ENCODE measurements at places on chromosomes 6 and 20.

DNA sequence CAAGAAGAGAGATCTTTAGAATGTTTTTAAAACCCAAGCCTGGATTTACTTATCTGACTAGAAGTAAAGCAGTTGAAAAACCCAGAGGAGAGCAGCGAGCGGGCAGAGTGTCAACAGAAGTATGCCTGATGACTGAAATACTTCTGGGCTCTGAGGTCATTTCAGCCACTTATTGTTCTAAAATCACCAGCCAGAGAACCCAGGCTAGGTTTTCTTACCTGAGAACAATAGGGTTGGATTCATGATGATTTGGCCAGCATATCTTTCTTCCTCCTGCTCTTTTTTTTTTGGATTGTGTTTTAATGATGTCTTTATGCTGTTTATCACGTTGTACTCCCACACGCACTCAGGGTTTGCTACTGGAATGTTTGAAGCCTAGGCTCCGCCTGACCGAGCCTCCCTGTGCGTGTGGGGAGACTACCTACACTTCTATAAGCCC lies 63.0 kb upstream of the KIF25 start:
- DNase-seq, result no peak

DNA sequence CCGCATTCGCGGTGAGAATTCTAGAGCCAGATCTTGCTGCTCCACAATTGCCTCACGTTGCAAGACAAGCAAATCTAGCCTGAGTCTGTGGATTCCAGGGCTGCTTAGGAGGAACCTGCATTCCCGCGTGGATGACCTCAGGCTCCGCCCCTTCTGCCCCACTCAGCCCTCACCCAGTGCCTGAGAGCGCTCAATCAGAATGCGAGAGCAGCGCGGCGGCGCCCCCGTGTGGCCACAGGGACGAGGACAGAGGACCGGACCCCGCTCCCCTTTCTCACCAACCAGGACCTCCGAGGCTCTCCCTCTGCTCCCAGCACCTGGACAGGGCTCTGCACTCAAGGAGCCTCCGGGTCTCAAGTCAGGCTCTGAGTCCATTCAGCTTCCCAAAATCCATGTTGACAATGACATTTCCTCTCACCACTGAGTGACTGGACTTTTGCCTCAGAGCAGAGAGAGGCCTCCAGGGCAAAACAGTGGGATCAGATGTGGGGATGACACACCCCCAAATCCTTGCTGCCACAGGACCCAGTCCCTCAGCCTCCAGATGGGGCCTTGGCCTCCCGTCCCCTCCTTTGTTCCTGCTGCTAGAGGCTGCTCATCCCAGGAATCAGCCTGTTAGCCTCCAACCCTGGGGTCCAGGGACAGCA lies 52.0 kb downstream of the RPP21 start:
- peak; percentile 63 for DNase-seq

DNA sequence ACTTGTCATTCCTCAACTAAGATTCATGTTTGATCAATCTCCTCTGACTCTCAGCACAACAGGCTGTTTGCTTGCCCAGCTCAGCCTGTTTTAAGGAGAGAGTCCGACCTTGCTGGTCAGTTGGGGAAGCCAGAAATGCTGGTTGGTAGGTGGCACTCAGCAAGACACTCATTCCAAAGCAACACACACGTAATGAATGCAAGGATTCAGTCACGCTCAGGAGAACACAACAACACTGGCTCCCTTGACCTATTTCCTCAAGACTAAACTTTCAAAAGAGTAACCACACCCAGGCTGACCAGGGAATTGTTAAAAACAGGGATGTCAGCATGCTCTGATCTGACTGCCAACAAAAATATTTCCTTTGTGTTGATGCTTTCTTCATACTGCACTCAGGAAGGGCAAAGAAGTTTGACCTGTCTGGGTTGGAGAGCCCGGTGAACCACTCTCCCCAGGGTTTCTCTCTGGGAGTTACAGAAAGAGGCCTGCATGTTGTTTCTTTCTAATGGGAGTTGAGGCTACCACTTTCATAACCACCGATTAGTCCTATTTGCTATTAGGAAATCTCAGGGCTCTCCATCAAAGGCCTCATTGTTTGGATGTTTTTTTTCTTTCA lies 25.6 kb upstream of the PREP start:
- no peak for DNase-seq

- DNase-seq, result no peak
Measured at GRCh38 chr6:29528988-29529560, 30.5 kb downstream of the UBD start.

- no peak for DNase-seq
Measured at GRCh38 chr6:157757430-157758403, 65.3 kb upstream of the SNX9 start.

GRCh38 chr6:46637145-46637544 lies 15.5 kb downstream of the CYP39A1 start:
- DNase-seq, result no peak

DNA sequence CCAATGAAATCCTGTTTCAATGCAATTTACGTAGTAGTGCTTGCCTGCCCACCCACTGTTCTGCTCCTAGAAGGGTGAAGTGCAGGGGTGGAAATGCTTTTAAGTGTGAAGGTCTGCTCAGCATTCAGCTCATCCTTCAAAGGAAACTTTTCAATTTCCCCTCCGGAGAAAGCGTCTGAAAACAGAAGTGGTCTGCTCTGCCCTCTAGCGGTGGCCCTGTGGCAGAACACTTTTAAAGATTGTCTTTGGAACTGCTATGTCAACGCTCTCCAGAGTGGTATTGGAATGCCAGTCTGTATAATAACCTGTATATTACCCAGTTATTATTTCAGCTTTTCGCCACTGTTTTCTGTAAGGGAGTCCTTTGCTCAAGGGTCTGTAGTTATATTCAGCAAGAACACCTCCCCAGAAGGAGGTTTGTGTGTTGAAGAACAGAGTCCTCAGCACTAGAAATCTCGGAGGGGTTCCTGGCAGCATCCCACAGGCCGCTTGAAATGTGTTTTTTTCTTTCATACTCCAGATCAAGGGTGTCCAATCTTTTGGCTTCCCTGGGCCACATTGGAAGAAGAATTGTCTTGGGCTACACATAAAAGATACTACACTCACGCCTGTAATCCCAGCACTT lies 63.1 kb upstream of the KLHL31 start:
- DNase-seq, result peak; percentile 33

- DNase-seq, result no peak
Measured at GRCh38 chr6:15804164-15805154, 141.6 kb upstream of the DTNBP1 start.

GRCh38 chr20:1166948-1167720 lies 17.6 kb downstream of the TMEM74B start:
- no peak for DNase-seq

GRCh38 chr6:35300848-35301247 lies 3.2 kb downstream of the DEF6 start:
- DNase-seq, result no peak

DNA sequence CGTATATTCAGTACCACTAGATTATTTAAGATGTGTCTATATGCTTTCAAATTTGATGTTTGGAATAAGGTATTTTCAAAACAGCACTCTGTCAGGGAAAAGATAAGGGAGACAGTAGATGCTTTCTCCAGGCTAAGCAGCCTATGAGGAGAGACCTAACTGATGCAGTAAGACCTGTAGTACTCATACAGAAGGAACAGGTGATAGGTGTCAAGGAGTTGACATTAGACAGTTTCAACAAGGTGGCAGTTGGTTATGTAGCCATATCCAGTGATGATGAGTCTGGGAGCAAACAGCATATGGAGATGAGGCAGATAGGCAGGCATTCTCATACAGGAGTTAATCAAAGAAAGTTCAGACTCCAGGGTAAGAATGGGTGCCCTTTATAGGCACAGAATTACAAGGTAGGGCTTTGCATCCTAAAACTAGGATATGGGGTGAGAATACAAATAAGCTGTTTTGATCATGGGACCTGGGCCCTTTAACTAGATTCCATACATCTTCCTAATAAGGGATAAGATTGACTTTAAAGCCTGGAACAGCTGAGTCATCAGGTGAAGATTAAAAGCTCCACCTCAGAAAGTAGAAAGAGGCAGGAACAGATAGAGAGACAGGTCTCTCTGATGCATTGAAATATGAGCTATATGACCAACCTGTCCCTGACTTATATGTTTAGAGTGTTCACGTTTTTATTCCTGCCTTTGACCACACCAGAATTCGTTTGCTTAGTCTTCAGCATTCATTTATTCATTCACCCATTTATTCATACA lies 7.9 kb downstream of the RSPH4A start:
- DNase-seq, result no peak

- no peak for DNase-seq
Measured at GRCh38 chr6:110287462-110288341, 70.4 kb downstream of the METTL24 start.

DNA sequence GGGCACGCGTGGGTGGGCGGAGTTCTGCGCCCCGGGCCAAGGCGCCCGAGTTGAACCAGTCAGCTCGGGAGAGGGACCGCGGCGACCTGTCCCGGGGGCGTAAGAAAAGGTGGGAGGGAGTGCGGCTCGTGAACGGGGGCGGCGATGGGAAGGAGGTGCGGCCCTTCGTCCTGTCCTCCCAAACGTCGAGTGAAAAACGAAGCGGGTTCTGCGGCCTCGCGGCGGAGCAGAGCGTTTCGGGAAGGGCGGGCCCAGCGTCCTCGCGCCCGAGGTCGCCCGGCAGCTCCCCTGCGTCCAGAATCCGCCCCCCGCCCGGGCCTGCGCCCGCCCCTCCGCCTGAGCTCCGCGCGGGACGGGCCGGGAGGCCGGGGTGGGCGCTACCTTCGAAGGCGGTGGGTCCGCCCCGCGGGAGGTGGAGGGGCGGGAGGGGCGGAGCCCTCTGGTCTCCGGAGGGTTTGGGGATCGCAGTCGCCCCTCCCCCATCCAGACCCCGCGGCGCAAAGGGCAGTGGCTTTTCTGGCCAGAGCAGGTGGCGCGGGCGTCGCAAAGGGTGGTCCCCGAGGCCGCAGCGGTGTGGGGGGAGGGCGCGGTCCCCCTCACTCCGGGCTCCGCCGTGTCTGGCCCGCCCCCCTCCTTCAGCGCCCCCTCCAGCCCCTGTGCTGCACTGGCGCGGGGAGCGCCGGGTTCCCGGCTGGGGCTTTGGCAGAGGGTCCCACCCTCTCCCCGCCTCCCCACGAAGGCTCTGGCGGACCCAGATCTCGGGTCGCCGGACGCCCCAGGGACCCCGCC lies 838 bp downstream of the STMN3 start:
- DNase-seq, result no peak

DNA sequence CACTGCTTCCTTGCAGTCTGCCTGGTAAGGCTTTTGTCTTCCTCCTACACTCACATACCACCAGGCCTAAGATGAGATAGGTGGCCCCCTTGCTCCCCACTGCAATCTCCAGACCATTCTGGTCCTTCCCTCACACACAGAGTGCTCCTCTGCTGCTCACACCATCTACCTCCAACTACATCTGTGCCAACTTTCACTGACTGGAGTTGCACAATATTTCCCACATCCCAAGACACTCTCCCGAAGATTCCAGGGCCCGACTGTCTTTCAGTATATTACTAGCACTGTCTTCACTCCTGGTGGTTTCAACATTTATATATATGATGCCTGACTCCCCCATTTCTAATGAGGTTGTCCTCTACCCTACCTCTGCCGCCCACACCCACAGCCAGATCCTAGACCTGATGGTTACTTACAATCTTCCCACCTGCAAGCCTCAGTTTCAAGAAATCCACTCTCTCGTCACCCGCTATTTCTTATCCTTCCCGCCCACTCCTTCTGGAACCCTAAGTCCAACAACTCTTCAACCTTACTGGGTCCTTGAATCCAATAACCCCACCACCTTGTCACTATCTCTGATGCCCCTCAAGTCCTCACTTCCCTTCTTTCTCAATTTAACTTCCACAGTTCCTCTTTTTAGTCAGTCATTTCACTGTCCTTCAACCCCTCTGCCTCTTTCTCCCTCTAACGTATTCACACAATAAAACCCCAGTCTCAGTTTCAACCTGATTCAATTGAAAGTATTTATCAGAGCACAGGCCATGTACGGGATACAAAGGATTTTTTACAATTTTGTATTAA lies 21.6 kb downstream of the RALGAPA2 start:
- DNase-seq, result no peak

GRCh38 chr6:138038142-138038870 lies 68.9 kb downstream of the PERP start:
- no peak for DNase-seq

All from iPS DF 6.9 (cell line).